ENCODE measurements at places on chromosomes 5 and 9.

- DNase-seq, result no peak
Observed at GRCh38 chr9:124820698-124821623, 32.3 kb upstream of the WDR38 start.

DNA sequence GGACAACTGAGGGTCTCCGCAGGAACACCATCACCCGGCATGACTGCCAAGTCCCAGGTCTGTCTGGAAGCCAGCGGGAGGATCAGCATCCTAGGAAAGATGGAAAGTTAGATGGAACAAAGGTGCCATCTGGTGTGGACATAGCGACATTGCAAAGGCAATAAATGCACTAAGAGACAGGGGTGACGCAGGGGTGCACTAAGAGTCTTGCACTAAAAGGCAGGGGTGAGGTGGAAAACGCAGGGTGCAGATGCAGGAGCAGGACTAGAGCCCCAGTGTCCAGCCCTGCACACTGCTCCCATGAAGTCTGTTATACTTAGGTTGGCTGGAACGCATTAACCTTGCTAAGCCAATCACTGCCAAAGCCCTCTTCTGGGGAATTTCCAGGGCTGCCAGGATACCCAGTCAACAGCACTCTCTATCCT lies 15.5 kb downstream of the ATOX1 start:
- DNase-seq, result no peak

DNA sequence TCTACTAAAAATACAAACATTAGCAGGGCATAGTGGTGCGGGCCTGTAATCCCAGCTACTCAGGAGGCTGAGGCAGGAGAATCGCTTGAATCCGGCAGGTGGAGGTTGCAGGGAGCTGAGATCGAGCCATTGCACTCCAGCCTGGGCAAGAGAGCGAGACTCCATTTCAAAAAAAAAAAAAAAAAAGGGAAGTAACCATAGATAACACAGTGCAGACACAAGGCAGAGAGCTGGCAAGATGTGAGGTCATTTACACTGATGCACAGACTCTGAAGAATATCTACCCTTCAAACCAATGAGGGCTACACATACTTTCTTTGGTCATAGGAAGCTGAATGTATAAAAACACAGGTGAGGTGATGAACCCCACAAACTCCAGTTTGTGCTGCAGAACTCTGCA lies 131.9 kb downstream of the DCP2 start:
- no peak for DNase-seq

DNA sequence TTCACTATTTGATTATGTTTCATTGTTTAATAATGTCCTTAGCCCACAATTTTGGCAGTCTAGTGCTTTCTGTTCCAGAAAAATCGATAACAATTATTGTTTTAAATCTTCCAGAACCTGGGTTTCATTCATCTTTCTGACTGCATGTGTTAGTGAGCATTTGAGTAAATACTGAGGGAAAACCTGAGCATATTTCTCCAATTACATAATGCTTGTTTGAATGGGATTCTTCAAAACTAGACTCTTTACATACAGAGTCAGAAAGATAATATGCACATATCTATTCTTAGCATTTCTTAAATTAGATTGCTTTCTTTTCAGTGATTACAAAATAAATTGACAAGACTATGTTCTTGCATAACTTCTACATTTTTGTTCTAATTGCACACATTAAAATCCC lies 21.9 kb downstream of the GABRA6 start:
- no peak for DNase-seq

- no peak for DNase-seq
Observed at GRCh38 chr9:90773617-90774016, 28.0 kb upstream of the SYK start.

GRCh38 chr9:95024097-95024671 lies 293.3 kb downstream of the FANCC start:
- no peak for DNase-seq

DNA sequence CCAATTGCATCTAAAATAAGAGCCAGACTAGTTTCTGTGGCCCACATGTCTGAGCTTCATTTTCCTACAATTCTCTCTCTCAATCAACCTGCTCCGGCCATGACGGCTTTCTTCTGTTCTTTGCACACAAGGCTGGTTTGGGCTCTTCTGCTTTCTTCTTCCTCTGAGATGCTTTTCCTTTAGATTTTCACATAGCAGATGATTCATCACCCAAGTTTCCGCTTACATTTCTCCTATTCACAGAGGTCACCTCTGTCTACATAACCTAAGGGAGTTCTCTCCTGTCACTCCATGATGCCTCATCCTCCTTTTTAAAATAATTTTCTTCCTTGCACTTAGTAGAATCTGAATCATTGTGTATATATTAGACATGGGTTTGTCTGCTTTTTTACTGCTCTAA lies 334.6 kb upstream of the TUSC1 start:
- DNase-seq, result no peak

GRCh38 chr5:72608297-72608696 lies 101.1 kb upstream of the ZNF366 start:
- DNase-seq, result no peak

DNA sequence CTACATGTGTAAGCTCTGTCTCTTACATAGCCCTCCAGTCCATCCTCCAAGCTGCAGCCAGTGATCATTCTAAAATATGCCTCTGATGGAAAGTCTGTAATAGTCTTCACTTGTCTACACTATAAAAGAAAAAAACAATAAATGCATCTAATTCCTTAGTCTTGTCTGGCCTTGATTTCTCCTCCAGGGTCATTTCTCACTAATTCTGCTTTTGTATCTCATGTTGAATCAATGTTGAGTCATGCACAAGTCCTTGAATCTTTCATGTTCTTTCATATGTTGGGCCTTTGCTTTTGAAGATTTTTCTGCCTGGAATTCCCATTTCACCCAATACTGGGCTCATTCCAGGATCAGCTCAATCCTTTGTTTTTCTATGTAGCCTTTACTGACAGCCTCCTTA lies 121.1 kb upstream of the TRIM32 start:
- no peak for DNase-seq

DNA sequence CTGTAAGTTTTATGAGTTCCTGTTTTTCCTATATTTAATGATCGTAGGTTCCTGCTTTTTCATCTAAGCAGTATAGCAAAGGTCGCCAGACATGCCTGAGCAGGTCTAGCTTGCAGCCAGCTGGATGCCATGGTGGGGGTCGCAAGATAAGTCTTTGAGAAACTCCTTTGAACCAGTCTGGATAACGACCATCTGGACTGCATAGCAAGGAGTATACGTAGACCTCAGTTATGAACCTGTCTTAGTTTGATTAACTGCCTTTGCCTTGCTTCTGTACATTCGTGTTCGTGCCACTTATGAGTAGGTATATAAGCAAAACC lies 8.4 kb upstream of the SPATA31E1 start:
- no peak for DNase-seq

DNA sequence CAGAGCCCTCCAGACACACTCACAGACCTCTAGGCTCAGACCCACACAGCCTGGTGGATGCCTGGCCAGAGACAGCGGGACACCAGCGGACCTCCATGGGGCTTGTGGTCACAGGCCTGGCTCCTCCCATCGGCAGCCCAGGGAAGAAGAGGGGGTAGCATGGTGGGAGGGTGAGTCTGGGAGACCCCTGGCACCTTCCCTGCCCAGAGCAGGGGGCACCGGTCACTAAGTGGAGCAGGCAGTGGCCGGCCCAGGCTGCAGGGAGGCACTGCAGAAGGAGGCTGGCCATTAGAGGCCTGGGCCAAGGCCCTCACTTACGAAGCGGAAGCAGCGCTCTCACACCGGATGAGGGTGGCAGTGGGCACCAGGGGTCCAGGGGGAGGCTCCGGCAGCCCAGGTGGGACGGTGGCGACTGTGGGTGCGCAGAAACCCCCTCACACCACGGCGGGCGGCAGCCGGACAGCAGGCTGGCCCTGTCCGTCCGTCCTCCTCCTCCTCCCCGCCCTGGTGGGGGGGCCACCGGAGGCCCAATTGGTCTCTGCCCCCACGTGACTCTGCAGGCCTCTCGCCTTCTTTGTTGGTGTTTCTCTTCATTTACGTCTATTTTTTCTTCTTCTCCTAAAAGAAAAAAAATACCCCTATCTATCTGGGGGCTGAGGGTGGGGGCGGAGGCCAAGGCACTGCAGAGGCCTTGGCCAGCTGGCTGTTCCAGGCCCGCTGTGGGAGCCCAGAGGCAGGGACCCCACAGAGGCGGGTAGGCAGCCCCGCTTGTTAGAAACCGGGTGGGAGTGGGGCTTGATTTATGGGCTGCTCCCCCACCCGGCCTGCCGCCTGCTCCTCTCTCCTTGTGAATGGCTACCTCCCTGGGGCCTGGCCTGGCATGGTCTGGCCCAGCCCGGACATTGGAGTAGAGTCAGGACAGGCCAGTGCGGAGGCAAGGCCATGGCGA lies at the start of gene NR5A1:
Gene NR5A1 (minus strand): TSS at position 469 of the 949 bp plus-strand sequence. CDS start 4,004 bp downstream, outside the sequence.
- no peak for DNase-seq

DNA sequence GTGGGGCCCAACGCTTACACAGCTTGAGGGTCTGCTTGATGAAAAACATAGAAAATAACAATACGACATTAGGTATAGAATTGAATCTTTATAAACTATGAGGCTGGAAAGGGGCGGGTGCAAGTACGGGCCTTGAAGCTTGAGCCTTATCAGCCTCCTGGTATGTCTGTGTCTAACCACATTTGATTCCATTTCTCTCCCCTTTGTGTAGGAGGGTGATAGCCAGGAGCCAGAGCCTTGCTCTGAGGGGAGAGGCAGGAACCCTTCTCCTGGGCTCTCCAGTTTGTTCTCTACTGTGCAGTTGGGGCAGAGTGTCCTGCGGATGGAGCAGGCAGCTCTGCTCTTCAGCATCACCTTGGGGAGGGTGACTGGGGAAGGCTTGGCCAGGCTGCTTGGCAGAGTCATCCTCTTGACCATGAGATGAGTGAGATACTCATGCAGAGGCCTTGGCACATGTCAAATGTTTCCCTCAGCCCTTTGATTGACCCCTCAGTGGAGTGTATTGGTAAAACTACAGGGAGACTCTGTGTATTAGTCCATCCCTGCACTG lies 153.5 kb downstream of the SEMA6A start:
- DNase-seq, result no peak

DNA sequence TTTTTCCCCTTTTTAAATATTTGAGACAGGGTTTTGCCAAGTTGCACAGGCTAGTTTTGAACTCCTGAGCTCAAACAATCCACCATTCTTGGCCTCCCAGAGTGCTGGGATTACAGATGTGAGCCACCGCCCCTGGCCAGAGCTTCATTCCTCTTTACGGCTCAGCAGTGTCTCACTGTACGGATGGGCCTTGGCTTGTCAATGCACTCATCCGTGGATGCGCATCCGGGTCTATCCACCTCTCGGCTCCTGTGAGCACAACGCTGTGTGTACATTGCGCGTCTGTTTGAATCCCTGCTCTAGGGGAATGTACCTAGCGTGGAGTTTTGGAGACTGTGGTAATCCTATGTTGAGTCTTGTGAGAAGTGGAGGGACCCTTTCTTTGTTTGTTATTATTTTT lies 10.9 kb upstream of the EGFL7 start:
- no peak for DNase-seq

- DNase-seq, result no peak
Observed at GRCh38 chr9:97594381-97594921, 38.7 kb downstream of the TSTD2 start.

DNA sequence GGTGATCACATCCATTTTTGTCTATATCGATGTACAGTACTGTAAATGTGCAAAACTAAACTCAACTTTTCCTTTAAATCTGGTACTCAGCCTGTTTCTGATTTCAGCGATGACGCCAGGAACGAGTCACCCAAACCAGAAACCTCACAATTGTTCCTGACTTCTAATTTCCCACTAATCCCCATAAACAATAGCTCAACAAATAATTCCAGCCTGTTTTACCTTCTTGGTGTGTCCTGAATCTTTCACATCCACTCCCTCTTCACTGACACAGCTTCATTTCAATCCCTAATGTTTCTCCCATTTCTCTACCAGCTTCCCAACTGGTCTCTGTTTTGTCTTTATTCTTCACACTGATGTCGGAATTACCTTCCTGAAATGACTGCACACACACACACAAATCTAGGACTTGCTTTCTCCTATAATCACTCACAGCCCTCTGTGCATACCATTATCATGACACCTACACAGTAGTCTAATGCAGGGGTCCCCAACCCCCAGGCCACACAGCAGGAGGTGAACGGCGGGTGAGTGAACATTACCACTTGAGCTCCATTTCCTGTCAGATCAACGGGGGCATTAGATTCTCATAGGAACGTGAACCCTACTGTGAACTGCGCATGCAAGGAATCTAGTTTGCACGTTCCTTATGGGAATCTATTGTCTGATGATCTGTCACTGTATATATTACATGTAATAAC lies 97.8 kb upstream of the SLC30A5 start:
- no peak for DNase-seq

- DNase-seq, result no peak
Observed at GRCh38 chr5:111772456-111773122, 15.6 kb upstream of the NREP start.

DNA sequence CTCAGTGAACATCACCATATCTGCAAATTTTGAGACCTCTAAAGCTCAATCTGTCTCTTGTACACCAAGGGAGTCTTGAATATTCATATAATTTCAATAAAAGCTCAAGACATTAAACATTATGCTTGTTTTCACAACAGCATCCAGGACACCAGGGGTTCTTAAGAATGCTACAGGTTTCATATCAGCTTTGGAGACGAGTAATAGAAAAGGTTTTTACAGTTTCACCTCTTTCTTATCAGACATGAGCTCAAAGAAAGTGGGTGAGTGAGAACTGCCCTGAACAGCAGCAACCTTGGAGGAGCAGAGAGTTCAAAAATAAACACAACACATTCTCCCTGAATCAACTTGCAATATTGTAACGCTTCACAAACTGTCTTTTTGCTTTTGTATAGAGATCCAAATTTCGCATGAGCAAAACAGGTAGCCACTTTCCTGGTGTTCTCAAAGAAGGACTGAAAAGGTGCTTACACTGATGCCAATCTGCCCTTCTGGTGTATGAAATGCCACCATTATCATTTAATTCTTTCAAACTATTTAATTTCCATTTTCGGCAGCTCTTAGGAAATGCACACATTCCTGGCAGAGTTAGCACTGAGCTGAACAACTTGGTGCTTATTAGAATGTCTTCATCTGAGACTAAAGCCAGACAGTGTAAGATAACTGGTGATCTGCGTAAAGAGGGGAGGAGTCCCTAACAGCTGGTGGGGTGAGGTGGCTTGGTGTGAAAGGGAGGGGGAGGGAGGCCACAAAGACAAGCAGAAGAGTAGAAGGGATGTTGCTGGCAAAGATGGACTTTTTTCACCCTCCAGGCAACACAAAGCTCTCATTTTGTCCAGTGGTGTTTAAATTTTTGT lies 535.3 kb downstream of the PDE4D start:
- no peak for DNase-seq

DNA sequence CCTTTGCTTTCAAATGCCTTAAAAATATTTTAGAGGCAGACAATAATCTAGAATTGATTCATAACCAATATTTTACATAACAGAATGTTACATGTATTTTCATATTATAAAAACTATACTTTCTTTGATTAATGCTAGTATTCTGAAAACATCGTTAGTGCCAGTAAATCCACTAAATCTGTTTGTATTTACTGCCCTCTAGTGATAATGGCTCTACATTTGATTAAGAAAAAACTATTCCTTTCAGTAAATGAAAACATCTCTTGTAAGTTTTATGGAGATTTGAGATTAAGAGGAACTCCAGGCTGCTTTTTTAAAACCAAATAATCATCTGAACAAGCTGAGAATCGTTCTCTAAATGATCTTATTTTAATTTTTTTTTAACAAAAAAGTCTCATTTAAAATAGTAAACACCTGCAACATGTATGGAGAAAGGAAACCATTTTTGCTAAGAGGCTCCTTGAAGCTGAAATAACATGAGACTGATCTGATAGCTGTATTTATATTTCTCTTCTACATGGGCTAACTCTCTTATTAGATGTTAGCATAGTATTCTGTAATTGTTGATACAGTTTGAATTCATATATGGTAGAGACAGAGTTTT lies 424.7 kb downstream of the RAB3C start:
- DNase-seq, result no peak

Data from stimulated activated CD4-positive, alpha-beta T cell treated with anti-CD3 and anti-CD28 coated beads, Interleukin-1b, Interleukin-23, amount 100 ng/mL, for 48 hours (primary cell).